CD4-positive, CD25-positive, alpha-beta regulatory T cell (primary cell): ENCODE measurements at places on chromosomes 11 and 22.
A peak's percentile ranks its signal among the peaks of the same experiment; 100 is the strongest.

GRCh38 chr11:2089536-2090165 lies 49.5 kb downstream of the IGF2 start:
- no peak for DNase-seq

- DNase-seq = peak; percentile 33
Observed at GRCh38 chr11:96338910-96339705, 3.9 kb downstream of the MAML2 start.

- DNase-seq = no peak
Observed at GRCh38 chr11:27285761-27286160, 77.3 kb downstream of the CCDC34 start.

GRCh38 chr22:48639021-48639795 lies 1188.5 kb downstream of the BRD1 start:
- DNase-seq = no peak

GRCh38 chr22:24514241-24515026 lies 19.3 kb downstream of the UPB1 start:
- DNase-seq = no peak

GRCh38 chr11:6052374-6052773 lies 21.8 kb upstream of the OR56A1 start:
- DNase-seq = no peak

DNA sequence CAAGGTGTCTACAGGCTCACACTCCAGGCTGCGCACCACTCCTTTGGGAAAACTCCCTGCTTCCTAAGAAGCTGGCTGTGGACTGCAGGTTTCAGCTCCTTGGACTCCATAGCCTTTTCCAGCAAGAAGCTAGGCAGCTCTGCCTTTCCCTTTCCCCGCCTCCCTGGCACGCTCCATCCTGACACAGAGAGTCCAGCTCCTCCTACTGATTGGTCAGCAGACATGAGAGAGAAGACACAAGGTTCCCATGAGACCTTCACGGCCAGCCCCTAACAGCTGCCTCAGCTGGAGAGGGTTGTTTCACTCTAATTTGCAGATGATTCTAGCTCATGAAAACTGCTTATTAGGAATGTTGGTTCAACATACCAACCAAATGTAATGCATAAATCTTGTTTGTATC lies 27.6 kb downstream of the TENM4 start:
- DNase-seq = no peak

DNA sequence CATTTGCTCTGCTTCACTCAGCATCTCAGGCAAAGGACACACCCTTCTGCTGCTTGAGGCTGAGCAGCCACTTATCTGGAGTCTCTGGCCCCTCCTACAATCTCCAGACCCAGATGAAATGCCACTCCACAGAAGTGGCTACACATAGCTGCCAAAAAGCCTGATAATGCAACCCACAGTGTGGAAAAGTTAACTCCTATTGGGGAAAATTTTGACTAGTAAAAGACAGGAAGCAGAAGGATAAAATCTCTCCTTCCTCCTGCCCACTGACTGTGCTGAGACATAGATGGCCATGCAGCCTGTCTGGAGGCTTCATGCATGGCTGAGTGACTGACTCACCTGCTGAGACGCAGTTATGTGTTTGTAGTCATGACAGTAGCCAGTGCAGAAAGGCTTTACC lies 92.3 kb upstream of the TEAD1 start:
- DNase-seq = no peak

DNA sequence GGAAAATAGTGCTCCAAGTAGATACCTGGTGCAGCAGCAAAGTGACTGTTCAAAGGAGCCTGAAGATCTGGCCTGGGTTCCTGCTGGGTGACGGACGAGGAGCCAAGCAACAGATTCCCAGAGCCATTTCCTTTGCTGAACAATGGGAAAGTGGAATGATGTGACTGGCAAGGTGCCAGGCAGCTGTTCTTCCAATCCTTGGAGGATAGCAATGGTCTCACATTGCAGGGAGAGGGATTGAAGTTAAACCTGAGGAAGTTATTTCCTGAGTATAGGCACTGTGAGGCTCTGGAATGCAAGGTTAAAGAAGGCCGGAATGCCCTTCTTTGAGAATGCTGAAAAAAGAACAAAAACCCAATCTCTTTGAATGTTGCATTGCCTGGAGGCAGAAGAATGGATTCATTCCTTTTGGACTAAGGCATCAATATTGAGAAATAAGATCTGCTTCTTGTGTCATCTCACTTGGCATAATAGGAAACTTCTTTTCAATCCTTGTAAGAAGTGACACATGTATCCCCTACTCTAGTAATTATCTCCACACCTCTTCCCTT lies 223.8 kb downstream of the BLID start:
- DNase-seq = no peak
